ENCODE measurements at places on chromosomes 16 and 17.

DNA sequence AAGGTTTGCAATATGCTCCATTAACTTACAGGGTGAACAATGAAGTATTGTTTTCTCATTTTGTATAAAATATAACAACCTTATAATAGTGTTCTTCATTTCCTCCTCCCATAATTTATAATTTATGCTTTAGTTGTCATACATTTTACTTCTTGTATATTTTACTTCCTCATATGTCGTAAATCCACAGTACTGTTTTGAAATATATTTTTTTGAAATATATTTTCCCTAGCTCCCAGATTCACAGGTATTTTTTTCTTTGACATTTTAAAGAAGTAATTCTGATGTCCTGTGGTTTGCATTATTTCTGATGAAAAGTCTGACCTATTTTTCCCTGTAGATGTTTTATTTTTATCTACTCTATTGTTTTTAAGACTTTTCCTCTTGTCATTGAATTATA lies 52.7 kb downstream of the VMP1 start:
- no peak for DNase-seq

GRCh38 chr17:55496094-55496881 lies 15.0 kb downstream of the SMIM36 start:
- peak; percentile 73 for DNase-seq

DNA sequence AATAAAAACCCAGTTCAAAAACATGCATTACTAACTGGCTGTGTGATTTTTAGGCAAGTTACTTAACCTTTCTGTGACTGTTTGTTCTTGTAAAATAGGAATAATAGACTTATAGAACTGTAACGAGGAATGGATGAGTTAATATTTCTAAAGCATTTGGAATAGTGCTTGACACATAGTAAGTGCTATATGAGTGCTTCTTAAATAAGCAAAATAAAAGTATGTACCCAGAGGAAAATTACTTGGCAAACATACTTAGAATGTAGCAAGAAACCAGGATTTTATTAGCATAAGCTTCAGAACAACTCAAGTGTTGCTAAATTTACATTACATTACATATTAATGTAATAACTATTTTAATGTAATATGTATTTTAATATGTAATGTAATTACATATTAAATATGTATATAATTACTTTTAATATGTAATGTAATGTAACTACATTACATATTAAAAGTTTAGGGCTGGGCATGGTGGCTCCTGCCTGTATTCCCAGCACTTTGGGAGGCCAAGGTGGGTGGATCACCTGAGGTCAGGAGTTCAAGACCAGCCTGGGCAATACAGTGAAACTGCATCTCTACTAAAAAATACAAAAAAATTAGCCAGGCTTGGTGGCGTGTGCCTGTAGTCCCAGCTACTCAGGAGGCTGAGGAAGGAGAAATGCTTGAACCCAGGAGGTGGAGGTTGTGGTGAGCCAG lies 14.2 kb downstream of the NFAT5 start:
- DNase-seq: no peak

DNA sequence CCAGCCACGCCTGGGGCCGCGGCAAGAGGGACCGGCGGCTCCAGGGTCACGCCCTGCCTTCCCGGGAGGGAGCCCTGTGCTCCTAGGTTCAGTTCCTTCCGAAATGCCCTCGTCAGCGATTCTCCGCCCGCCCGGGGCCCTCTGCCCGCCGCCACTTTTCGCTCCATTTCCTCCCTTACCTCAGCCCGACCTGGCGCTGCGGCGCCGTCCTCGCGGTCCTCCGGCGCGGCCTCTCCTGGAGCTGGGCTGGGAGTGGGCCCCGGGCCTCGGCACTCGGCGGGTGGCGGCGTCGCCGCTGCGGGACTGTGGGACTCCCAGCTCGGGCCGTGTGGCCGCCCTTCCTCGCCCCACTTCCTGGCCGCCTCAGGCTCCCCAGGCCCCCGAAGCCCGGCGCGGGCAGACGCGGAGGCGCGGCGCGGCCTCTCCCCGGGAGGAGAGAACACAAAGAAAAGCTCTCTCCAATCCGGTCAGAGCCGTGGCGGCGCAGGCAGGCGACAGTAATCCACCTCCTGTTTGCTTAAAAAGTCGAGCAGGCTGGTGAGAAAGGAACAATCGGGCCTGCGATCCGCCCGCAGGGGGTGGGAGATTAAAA lies 1.6 kb downstream of the BAHCC1 start:
- peak; percentile 64 for DNase-seq

DNA sequence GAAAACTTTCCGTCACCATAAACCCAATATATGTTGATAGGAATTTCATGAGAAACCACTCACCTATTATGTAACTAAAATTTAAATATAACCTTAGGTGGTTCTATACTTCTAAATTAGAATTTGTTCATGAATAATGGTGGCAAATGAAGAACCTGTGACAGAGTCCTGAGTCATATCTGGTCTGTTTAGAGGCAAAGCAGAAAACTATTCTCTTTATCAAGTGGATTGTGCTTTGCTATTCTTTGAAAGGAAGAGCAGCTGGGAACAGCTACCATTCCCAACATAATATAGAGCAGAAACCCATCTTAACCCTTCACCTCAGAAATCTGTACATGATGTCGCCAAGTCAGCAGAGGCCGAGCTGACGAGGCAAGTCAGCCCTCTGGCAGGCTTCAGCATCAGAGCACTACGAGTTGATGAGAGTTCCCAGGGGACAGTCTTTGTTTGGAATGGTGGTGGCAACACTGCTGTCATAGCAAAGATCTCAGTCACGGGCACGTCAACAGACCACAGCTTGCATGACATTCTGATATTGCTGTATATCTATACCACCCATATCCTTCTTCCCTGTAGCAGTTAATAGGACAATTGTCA lies 631.9 kb upstream of the CA10 start:
- no peak for DNase-seq

GRCh38 chr16:21267298-21267697 lies 10.8 kb downstream of the CRYM start:
- DNase-seq: no peak

DNA sequence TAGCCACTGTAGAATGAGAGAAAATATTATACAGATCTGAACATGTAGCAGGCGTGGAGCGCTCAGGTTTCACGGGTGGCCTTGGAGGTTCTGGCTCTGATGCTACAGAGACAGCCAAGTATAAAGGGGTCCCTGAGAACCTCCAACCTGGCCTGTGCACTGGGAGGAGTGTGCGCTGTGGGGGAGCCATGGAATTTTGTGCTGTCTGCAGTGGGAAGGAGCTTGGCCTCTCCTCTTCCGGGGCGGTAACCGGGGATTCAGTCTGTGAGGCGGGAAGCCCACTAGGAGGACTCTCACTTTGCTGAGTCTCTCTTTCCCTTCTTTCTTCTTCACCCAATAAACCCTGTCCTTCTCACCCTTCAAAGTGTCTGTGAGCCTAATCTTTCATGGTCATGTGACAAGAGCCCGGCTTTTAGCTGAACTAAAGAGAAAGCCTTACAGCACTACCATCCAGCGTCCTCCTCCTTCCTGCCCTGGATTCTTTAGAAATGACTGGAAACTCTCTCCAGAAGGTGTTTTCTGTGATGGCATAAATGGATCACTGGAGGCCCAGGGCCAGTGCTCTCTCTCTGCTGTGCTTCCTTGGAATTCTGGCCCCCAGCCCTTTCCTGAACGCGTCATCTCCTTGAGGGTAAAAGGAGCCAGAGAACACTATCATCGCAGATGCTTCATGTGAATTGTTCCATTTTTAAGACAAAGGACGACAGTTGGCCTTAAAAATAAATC lies 232.1 kb upstream of the CACNG5 start:
- no peak for DNase-seq

GRCh38 chr16:64292953-64293352 lies 828.9 kb downstream of the CDH11 start:
- DNase-seq: no peak

DNA sequence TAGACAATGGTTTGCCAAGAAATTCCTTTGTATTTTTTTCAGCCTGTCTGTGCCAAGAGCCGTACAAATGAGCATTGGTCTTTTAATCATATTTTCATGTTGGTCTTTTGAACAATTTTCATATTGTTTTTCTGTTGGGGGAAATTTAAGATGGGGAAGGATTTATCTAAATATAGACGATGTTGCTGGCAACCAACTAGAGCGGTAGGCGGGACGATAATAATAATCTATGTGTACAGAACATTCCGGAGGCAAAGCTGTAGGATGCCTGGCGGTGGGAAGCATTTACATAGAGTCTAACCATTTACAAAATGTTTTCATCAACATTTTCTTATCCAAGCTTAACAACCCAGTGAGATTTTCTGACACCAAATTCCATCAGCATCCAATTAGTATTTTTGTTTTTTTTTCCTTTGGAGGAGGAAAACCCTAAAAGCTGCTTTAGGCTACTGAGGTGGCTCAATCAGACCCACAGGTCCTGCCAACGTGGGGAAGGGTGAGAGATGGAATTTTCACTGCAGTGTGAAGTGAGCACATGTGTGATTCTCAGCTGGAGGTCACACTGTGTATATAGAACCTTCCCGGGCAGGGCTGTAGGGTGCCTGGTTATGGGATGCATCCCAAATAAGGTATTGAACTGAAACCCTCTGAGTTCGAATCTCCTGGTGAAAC lies 11.7 kb upstream of the SEC14L1 start:
- no peak for DNase-seq

GRCh38 chr16:78684655-78685375 lies 585.4 kb downstream of the WWOX start:
- peak; percentile 64 for DNase-seq

DNA sequence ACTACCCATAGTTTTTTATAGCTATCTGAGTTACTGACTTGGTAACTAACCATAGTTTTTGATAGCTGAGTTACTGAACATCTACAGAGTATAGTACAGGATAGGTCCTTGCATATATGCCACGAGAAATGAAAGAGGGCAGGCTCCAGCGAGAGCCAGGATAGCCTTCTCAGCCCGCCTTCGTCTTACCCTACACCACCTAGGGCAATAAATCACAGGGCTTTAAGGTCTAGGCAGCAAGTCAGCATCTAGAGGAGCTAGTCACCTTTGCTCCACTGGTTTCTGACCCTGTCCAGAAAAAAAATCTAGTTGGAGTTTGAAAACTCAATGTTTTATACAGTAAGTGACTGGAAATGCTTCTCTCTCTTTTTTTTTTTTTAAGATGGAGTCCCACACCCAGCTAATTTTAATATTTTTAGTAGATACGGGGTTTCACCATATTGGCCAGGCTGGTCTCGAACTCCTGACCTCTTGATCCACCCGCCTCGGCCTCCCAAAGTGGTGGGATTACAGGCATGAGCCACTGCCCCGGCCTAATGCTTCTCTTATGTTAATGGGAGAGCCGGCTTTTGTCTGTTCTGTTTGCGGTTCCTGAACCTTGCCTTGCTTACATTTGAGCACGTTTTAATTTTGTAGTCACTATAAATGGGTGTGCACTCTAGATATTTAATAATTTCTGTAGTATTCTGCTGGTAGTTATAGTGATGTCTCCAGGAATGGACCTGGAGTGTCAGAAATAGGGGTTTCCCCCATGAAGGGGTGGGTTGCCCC lies 2.8 kb downstream of the BFAR start:
- no peak for DNase-seq

DNA sequence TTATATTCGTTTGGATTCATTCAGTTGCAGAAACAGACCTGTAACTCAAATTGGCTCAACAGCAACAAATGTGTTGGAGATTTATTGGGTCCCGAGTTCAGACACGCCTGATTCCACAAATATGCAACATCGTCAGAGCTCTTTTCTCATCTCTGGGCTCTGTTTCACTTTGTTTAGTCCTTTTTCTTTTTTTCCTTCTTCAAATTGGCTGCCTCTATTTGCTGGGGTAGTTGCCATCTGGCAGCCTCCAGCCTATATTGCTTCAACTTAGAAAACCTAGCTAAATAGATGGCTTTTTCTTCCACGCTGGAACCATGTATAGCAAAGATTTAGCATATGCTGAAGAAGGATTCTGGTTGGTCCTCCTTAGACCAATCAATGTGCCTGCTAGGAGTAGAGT lies 398.5 kb downstream of the RBFOX1 start:
- DNase-seq: no peak

DNA sequence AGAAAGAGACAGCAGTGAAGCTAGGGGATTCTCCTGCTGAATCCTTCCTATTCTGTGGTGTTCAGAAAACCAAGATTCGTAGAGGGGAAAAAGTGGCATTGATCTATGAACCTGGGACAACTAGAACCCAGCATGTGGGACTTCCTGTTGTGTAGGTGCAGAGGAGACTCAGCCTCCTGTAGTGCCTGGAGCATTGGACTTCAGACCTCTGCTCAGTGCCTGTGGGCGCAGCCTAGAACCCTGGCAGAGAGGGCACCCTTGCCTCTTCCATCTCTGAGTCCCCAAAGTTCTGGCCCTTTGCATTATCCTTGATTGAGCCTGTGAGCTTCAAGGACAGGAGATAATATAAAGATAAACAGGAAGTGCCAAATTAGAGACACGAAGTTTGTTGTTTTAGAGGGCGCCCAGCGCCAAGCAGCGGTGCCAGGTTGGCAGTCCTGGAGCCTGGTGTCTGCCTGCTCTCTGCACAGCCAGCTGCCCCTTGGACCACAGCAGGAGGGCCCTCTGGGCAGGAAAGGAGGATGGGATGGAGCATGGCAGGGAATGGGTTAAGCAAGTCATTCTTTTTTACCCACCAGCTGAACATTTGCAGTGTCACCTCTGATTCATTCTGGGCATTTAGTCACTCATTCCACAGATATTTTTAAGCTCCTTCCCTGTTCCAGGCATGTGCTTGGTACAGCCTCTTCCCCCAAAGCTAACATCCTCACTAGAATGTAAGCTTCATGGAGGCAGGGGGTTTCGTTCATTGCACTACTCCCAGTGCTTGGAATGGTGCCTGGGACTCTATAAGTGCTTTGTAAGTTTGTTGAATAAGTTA lies 11.9 kb upstream of the SP6 start:
- DNase-seq: peak; percentile 85

GRCh38 chr17:13813347-13814240 lies 211.9 kb upstream of the HS3ST3A1 start:
- no peak for DNase-seq

GRCh38 chr16:15775663-15776304 lies 81.0 kb downstream of the MYH11 start:
- DNase-seq: no peak

DNA sequence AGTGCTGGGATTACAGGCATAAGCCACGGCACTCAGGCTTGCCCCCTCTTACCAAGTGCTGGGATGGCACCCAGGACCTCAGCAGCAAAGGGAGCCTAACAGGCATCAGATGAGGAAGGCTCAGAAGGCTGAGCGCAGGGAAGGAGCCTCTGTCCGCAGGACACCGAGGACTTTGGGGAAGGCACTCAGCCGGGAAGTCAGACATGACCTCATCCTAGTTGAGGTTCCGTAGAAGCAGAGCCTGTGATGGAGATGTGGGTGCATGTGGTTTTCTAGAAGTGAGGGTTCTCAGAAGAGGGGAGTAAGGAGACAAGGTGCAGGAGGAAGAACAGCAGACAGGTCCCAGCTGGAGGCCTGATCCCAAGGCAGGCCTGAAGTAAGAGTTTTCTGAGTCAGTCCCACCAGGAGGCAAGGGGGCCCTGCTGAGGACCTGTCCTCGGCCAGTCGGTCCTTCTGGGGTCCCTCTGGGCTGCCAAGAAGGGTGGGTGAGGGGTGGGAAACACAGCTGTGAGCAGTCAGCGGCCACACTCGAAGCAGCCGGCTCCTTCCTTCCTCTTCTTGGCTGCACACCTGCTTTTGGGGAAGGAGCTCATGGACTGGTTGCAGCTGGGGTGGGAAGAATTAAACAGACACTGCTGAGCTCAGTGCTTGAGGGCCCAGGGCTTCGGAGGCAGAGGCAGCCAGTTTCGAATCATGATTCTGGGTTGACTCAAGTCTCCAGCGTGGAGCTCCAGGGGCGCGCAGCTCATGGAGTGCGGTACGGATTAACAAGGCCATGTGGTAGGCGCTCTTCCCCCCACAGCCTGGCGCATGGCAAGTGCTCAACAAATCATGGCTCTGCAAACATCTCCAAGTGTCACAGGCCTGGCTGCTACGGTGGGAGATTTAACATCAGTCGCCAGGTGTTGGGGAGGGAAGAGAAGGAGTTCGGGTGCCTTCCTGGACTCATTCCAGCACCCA lies 38.9 kb upstream of the SNN start:
- no peak for DNase-seq
